ENCODE measurements at places on chromosomes 13 and 19.

DNA sequence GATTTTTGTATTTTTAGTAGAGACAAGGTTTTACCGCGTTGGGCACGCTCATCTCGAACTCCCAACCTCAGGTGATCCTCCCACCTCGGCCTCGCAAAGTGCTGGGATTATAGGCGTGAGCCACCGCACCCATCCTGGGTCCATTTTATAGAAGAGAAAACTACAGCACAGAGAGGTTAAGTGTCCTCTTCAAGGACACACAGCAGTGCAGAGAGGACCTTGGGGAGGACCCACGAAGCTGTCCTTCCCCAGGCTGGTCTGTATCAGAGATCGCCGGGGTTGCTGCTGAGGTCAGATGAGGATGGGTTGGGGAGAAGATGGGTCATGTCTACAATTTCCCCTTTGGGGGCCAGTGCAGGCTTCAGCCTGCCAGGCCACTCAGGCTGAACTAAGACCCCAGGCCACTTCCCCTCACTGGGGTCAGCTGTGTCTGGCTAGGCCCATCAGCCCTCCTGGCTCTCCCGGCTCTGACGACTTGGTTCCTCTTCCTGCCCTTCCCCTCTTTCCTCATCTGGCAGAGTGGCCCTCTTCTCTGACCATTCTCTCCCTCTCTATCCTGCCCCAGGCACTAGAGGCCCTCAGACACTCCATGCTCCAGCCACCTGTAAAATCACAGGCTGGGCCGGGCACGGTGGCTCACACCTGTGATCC is 9.6 kb downstream of the MYO1F start:
- no peaks in the 10 kb centered on the region for H3K27me3 ChIP-seq
- no peak overlapping the region for H3K27ac ChIP-seq
- peaks cover 6% of the 10 kb centered on the region for H3K4me1 ChIP-seq
- no peak overlapping the region for H3K4me3 ChIP-seq
- no peaks in the 10 kb centered on the region for H3K36me3 ChIP-seq

DNA sequence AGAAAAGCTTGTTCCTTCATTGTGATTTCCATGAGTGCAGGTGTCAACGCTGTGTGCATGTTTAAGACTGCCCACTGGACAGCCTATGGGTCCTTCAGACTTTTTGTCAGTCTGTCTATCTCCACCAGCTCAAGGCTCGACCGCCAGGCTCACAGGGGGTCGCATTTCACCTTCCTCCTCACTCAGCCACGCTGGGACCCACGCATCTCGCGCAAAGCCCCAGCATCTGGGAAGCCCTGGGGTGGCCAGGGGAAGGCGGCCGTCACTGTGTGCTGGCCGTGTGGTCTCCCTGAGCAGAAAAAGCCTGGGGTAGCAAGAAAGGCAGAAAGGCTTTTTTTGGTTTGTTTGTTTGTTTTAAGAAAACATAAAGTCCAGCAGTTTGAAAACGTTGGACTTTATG is 48.5 kb downstream of the KLF2 start:
- no peak overlapping the region for H3K4me3 ChIP-seq
- H3K27me3 ChIP-seq, result no peaks in the 10 kb centered on the region
- H3K4me1 ChIP-seq, result no peaks in the 10 kb centered on the region

GRCh38 chr19:19463348-19464117 is 51.8 kb downstream of the TSSK6 start:
- no peak for DNase-seq
- peak overlapping the region; percentile 63 for H3K27ac ChIP-seq
- H3K27me3 ChIP-seq, result no peaks in the 10 kb centered on the region
- peaks cover 30% of the 10 kb centered on the region for H3K36me3 ChIP-seq
- peak overlapping the region; percentile 17 for H3K4me3 ChIP-seq
- peaks cover 62% of the 10 kb centered on the region for H3K4me1 ChIP-seq

- no peak for DNase-seq
- no peak overlapping the region for H3K27ac ChIP-seq
- no peaks in the 10 kb centered on the region for H3K36me3 ChIP-seq
- H3K4me1 ChIP-seq, result no peaks in the 10 kb centered on the region
Observed at GRCh38 chr13:109627649-109628048, 158.7 kb downstream of the IRS2 start.

- peaks cover 4% of the 10 kb centered on the region for H3K4me1 ChIP-seq
- H3K36me3 ChIP-seq, result no peaks in the 10 kb centered on the region
- no peak for DNase-seq
Observed at GRCh38 chr19:56125806-56126590, 4.9 kb upstream of the ZNF787 start.
